ENCODE measurements at places on chromosomes 4 and X.

GRCh38 chr4:123836851-123837595 is 440.4 kb downstream of the SPRY1 start:
- DNase-seq: no peak

- no peak for DNase-seq
Measured at GRCh38 chr4:67725981-67726380, 25.0 kb upstream of the UBA6 start.

DNA sequence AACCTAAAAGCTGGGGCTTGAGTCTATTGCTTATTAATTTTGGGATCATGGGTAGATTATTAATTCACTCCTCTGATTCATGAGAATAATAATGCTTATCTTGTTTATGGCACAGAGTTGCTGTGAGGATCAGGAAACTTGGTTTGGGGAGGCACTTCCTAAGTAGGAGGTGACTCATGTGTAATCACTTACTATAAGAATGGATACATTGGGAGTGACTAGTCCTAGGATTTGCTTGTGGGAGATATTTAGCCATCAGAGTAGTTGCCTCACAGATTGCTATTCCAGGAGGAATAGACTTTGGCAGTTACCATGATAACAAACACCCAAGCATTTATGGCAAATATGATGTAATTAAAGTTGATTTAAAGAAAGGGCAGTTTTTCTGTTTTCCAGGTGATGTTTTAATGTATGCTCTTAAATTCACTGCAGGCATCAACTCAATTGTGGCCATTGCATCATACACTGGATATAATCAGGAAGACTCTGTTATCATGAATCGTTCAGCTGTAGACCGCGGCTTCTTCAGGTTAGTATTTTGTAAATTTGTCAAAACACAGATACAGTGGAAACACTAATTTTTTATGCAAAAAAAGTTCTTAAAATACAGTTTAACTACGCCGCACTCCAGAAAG is 41.9 kb downstream of the POLR2B start:
- no peak for DNase-seq

GRCh38 chr4:118935819-118936218 is 47.2 kb downstream of the SYNPO2 start:
- DNase-seq: no peak

DNA sequence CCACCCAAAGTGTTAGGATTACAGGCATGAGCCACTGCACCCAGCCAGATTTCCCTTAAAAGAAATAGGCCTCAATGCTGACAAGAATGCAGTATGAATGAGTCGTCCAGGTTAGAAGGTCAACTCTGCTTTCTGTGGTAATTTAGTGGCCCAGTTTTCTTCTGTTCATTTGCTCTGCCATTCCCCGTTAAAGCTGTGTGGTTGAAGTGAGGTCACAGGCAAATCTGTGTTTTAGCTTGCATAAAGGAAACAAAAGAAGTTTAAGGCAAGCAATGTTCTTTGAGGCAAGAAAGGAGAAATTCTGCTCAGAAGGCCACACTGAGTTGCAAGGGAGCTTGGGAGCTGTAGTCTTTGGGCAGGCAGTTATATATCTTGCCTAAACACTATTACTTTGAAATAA is 176.8 kb downstream of the LARP7 start:
- no peak for DNase-seq

DNA sequence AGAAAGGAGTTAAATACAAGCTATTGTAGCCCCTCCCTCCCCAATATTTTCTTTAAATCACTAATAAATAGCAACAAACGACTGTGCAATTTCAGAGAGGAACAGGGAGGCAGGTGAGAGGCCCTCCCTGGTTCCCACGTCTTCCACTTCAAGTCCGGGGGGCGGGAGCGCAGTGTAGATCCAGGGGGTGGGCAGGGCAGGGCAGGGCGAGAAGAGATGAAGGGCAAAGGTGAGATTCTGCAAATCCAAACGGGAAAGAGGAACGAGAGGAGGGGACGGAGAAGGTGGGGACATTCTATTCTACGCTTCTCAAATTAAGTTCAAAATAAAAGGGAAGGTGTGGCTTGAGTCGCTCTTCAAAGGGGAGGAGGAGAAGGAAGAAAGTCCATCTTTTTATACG is 6.8 kb downstream of the NKX6-1 start:
- DNase-seq: no peak

DNA sequence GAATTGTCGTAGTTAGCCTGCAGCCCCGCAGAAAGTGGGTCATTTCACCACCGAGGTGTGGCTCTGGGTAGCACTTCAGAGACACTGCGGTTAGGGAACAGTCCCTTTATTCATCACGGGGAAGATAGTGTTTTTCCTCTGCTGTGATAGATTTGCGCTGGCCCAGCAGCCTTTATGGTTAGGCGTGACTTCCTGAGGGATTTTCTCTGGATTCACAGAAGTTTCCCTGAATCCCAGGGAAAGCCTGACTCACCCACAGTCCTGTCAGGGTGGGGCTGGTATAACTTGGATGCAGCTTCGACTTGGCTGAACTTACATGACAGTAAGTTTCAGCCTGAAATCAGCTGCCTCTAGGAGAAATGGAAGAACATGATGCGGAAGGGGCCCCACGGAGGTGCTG is 196.3 kb upstream of the HHIP start:
- DNase-seq: no peak

DNA sequence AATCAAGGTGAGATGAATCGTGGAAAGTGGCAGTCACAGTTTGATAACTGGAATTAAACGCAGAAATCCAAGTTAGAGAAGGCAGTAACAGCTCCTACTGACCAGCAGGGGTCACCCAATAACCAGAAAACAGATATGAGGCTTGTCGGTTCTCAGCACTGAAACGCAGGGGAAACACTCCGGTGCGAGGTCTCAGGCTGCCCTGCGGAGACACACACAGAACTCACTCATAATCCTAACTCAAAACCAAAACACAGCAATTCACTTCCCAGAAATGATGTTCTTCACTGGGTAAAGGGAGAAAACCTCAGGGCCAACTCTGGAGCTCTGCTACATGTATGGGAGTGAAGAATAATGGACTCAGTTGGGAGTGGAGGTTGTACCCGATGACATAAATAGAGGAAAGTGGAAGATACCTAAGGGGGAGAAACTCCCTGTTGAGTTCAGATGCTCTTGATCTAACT is 384.4 kb downstream of the RAPGEF2 start:
- DNase-seq: no peak

DNA sequence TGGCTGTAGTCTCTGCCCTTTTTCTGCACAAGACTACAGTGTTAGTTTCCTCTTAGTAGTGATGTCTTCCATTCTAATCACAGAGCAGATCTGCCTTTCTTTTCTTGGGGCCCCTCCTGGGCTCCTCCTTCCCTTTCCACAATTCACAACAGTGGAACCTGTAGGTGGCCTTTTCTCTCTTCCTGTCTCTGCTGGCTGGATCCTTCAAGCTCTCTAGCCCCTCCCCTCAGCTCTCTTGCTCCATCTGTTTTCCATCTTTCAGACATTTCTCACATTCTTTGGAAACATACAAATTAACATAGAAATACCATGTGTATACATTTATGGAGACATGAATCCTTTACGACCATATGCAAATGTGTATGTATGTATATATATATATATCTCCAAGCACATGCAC is 304 bp upstream of the SPIN2A start:
- DNase-seq: no peak

- no peak for DNase-seq
Measured at GRCh38 chr4:59834943-59835342, 1365.2 kb upstream of the ADGRL3 start.

GRCh38 chr4:8391071-8391470 is 49.5 kb downstream of the ACOX3 start:
- DNase-seq: no peak

DNA sequence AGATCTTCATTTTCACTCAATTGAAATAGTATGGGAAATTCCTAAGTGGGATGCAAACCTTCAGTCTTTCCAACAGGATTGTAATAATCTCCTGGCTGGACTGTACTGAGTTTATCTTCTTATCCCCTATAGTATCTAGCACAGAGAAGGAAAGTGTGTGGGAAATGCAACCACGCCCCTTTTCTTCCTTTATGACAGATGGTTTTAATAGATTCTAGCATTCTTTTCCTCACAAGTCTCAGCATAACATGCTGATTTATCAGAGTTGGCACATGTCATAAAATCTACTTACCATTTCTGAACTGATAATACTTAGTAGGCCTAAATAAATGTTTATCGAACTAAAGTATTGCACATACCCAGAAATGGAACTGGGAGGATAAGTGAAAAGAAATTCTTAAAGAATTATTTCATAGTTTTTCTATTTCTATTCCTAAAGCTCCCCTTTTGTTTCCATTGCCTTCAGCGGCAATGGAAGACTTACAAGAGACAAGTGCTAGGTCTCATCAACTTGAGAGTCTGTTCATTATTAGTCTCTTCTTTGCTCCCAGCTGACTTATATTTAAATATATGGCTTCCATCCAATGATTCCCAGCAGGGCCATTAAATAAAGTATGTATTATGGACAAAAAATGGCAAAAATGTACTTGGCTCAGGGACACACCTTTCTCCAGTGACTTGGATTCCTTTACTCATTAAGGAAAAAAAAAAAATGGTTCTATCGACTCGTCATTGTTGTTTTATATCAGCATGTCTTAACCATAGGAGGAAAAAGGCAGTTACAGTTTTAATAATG is 484.5 kb downstream of the IL1RAPL1 start:
- DNase-seq: no peak

DNA sequence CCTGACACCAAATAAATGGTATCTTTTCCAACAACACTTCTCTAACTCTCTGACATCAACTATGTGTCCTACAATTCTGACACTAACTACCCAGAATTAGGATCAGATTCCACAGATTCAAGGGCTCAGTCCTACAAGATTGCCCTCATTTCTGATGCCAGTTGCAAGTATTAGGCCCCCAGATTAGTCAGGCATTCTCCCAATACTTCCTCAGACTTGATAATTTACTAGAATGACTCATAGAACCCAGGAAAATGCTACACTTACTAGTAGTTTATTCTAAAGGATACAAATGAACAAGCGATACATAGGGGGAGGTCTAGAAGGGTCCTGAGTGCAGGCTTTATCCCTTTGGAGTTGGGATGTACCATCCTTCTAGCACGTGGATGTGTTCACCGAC is 8.5 kb downstream of the TIGD2 start:
- DNase-seq: no peak

- DNase-seq: no peak
Measured at GRCh38 chr4:53361451-53361850, 4.4 kb downstream of the SCFD2 start.
